ENCODE measurements at places on chromosomes 6 and 20.

DNA sequence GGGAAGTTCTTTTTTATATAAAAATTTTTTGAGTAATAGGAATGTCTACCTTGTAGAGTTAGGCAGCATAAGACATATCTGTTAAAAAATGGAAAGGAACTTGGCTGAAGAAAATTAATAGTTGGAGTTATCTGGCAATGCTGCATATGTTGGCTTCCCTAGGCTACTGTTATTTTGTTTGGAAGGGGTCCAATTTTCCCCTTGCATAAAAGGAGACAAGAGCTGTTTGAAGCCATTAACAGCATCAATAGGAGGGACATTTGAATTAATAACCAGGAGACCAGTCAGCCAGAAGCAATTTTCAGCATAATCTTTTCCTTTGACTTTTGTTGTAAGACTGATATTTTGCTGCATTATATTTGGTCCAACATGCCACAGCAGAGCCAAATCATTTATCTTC is 80.9 kb upstream of the TAB2 start:
- peak; percentile 20 for DNase-seq

DNA sequence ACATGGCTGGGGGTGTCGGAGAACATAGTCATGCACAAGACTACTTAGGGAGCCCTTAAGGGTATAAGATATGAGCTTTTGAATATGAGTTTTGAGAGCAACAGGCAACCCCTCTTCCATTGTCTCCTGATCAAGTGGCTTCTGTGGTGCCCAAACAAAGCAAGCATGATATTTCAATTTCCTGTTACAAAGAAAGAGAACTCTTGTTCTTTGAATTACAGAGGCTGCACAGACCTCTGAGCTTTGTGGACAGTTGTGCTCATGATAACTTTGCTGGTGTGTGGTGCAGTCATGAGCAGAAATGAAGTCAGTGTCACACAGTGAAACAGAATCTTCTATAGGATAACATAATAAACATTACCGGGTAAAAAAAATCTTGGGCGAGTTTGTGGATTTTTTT is 66.8 kb upstream of the THEMIS start:
- no peak for DNase-seq

DNA sequence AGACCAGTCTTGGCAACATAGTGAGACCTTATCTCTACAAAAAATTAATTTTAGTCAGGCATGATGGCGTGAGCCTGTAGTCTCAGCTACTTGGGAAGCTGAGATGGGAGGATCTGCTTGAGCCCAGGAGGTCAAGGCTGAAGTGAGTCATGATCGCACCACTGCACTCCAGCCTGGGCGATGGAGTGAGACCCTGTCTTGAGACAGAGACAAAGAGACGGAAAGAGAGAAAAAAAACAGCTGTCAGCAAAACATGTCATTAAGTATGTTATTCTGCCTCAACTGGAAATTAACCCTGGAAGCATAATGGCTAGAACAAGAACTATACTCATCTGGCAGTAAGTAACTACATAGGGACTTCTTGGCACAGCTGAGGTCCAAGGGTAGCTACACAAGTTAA is 7.2 kb downstream of the MMS22L start:
- no peak for DNase-seq

GRCh38 chr6:75418233-75418632 is 75.4 kb downstream of the FILIP1 start:
- no peak for DNase-seq

GRCh38 chr20:35284267-35284991 is at the start of gene EIF6:
EIF6 (minus strand) TSS chr20:35284772; CDS start chr20:35284487, 285 bp downstream.
- DNase-seq, result peak; percentile 74

- DNase-seq, result no peak
Observed at GRCh38 chr20:62297449-62298227, 5.2 kb upstream of the ADRM1 start.

DNA sequence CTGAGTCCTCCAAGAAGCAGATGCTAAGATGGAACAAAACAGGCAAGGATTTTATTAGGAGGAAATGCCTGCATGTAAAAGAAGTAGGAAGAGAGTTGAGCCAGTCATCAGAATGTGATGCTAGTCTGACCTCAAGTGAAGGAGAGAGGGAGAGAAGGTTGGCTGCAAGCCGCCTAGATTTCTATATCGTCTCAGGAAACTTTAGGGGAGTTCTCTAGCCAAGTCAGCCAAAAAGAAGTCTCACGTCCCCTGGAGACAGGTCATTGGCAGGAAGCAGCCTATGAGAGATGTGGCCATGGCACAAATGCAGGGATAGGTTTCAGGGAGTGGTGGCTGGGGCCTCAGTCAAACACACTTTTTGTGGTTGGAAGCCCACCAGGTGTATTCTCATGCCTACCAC is 378.0 kb downstream of the CD109 start:
- DNase-seq, result no peak

- DNase-seq, result peak; percentile 64
Observed at GRCh38 chr20:20837574-20838021, 125.2 kb upstream of the RALGAPA2 start.

GRCh38 chr20:38084425-38084951 is 50.9 kb downstream of the RPRD1B start:
- DNase-seq, result no peak

DNA sequence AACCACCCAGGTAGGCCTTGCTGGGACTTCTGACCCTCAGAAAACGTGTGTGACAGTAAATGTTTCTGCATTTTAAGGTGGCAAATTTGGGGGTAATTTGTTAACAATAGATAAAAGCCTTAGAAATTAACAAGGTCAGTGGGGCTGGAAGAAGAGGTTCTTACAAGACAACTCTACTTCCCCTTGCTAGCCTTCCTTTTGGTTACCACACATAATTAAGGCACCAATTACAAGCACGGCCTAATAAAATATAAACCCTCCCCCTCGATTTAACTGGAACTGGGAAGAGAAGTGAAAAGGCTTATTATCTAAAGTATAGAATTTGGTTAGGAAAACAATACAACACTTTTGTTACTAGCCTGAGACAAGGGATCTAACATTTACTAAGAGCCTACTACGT is 38.8 kb downstream of the ELOVL5 start:
- DNase-seq, result no peak

All from SHP77 treated with DMSO at 0.1 percent for 48 hours (cell line).